ENCODE measurements at places on chromosomes 2 and 18.

GRCh38 chr2:176847575-176847974 is 365.0 kb upstream of the HNRNPA3 start:
- DNase-seq: no peak

DNA sequence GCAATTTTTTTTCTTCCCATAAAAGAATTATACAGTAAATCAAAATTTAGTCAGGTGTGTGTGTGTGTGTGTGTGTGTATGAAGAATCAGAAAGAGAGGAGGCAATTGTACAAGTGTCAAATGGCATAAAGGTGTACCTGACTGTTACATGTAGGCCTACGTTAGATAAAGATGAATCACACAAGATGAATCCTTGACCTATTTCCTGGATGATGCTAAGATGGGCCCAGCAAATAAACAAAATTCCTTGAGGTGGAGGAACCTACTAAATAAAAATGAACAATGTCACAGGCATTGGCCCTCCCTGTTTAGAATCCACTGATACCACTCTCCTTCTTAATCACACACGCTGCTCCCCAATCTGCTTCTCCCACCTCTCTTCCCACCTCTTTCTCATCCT is 79.7 kb upstream of the LRATD1 start:
- DNase-seq: no peak

DNA sequence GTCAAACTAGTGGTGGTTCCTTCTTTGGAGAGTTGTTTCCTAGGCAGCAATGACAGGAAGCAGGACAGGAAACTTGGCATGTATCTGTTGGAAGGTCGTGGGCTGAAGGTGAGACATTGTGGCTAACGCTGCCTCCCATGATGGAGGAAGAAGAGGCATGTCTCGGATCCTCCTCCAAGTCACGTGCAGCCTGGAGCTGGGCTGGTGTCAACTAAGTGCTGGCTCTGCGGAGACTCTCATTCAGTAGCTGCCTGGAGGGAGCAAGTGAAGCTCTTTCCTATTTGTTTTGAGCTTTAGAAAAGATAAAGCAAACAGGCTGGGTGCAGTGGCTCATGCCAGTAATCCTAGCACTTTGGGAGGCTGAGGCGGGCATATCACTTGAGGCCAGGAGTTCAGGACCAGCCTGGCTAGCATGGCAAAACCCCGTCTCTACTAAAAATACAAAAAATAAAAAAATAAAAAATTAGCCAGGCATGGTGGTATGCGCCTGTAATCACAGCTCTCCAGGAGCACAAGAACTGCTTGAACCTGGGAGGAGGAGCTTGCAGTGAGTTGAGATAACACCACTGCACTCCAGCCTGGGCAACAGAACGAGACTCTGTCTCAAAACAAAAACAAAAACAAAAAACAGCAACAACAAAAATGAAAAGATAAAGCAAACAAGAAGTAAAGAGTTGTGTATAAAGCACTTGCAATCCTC is 28.2 kb upstream of the INO80C start:
- DNase-seq: no peak

DNA sequence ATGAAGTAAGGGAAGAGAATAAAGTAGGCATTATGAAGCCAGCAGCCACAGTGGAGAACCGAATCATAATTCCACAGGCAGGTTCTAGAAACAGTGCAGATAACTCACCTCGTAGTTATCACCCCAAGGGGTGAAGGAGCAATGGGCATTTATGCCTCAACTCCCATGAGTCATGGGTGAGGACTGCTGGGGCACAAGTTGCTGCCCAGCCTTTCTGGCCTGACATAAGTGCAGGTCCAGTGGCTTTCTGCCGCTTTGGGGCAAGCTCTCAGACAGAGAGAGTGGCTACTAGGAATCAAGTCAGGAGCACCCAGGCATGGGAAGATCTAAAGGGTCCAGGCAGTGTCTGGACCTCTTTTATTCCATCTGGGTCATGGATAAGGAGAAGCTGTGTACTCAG is 149.8 kb downstream of the SUCLG1 start:
- DNase-seq: no peak

DNA sequence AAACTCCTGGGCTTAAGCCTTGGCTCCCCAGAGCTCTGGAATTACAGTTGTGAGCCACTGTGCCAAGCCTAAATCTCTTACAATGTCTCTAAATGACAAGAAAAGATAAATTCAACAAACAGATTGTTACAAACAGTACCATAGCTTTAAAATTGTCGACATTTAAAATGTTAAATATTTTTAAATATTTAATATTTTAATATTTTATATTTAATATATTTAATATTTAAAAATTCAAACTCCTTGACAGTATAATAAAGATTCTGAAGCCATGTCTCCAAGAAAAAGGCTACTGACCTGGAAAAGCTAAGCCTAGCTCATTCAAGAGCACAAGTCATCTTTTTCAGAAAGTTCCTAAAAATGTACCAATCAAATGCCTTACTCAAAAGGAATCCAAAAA is 75.3 kb downstream of the INPP5D start:
- DNase-seq: no peak

GRCh38 chr2:222521099-222521498 is 96.8 kb downstream of the SGPP2 start:
- DNase-seq: no peak
